ENCODE measurements at places on chromosomes 6 and 20.

DNA sequence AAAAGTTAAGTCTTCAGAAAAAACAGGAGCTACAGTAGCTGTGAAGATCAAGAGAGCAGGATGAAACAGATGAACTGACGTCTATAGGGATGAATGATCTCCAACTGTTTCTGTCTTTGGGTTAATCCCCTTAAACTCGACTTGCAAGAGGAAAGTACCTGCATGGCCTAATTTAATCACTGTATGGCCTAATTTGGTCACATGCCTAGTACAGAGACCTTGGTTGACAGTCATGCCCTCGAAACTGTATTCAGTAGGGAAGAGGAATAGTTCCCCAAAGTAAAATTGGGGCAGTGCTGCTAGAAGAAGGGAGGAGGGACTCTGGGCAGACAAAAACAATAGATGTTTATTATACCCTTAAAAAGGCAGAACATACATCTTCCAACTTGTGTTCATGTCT, 10.0 kb upstream of the SMAP1 start:
- DNase-seq, result no peak

- no peak for DNase-seq
Measured at GRCh38 chr6:158361961-158362669, 49.9 kb downstream of the TULP4 start.

GRCh38 chr6:84657486-84657885, 106.9 kb downstream of the TBX18 start:
- DNase-seq, result no peak

DNA sequence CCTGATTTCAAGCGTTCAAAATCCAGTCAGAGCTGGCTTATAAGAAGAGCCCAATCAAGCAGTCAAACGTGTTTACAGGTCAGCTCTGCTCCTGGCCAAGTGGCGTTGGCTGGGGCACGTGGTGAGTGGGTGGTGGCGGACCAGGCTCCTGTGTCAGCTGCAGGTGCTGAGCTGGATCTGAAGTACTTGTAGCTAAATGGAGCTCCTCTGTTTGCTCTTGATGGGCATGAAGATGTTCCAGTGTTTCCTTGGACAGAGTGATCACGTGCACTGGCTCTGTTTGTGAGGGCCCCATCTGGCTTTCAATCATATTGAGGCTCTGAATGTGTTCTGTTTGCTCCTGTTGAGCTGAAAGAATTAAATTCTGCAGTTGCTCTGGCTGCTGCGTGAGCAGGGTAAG, 10.2 kb upstream of the MICAL1 start:
- no peak for DNase-seq

GRCh38 chr6:36912586-36912985, 26.8 kb downstream of the C6orf89 start:
- DNase-seq, result peak; percentile 71

DNA sequence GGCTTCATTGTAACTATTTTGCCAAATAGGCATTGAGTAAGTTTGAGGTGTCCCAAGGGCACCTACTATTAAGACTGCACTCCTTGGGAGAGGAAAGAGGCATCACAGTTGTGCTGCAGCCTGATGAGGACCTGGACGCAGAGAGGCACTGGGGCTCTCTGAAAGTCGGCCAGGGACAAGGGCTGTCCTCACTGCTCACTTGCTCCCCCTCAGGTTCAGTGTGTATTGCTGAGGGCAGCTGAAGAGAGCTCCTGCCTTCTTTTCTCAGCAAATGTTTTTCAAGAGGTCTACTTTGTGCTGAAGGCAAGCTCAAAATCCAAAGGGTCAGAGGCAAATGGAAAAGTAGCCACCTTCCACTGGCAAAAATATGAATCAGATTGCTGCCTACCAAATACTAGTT, 331.8 kb downstream of the RIMS1 start:
- no peak for DNase-seq

GRCh38 chr6:149160943-149161342, 156.6 kb upstream of the TAB2 start:
- no peak for DNase-seq

- DNase-seq, result no peak
Measured at GRCh38 chr20:34703424-34704176, 544 bp upstream of the TP53INP2 start.

DNA sequence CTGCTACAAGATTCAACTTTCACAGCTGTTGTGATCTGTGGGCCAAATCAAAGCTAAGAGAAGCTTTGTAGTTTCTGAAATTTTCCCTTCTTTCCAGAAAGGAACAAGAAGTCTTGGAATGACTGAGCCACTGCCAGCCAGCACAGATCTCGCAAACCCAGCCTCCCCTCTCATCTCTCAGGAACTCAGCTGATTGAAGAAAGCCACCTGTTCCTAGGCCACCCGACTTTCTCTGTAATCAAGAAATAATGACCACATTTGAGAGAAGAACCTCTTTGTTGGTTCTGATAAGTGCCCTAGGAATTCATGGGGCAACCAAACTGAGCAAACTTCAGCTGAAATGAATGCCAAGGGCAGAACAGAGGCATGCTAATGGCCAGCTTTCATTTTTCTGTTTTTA, 61.7 kb downstream of the HDGFL1 start:
- DNase-seq, result no peak

DNA sequence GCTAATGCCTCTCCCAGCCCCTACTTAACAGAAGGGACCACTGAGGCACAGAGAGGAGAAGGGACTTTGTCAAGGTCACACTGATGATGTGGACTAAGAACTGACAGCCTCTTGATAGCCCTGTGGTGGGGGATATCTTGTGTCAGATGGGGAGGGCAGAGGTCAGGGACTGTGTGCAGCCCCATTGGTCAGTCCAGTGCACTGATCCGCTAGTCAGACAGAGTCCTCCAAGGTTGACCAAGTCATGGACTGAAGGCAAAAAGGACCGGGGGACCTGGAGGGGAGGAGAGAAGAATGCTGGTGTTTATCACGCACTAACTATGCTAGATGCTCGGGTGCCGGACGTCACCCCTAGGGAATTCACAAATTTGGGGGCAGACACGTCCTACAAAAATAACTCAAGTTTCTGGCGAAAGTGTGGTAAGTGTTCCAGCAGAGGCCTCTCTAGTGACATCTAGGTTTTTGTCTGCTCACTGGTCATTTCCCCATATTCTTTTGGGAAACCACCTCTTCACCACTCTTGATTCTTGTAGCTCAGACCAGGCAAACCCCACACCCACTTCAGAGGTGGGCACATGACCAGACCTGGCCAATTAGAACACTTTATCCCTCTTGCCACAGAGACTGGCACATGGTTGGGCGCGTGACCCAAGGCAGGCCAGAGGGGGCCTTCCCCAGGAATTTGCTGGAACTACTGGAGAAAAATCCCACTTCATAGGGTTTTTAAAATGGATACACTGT, 21.0 kb downstream of the TCF15 start:
- DNase-seq, result no peak

All from fibroblast of skin of left biceps (primary cell).